NCI-H226 (cell line): ENCODE measurements at places on chromosomes 12 and 14.

- no peak for DNase-seq
Measured at GRCh38 chr12:84463741-84464495, 448.7 kb downstream of the SLC6A15 start.

DNA sequence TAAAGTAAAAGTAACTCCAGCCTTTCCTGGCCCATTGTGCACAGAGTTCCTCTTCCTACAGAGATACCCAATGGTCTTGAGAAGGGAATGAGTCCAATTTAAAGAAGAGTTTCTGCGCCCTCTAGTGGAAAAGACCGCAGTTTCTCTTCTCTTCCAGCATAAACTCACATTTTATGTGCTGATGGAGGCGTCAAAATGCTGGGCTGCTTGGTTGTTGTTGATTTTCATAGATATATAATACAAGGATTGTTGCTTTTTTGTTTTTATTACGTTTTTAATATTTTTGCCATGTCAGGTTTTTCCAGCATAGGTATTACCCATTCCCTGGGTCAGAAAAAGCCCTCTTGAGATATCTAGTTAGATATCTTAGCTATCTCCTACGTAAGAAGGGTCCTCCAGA, 356.9 kb upstream of the STXBP6 start:
- DNase-seq, result no peak

GRCh38 chr12:15601210-15601800, 187.9 kb downstream of the EPS8 start:
- peak; percentile 66 for DNase-seq

- DNase-seq, result no peak
Measured at GRCh38 chr12:3315201-3315661, 175.8 kb upstream of the PRMT8 start.

GRCh38 chr12:25811656-25812126, 146.8 kb upstream of the RASSF8 start:
- no peak for DNase-seq

- no peak for DNase-seq
Measured at GRCh38 chr14:103233328-103233727, 100.7 kb upstream of the EIF5 start.
